ENCODE measurements at places on chromosomes 13 and 19.

DNA sequence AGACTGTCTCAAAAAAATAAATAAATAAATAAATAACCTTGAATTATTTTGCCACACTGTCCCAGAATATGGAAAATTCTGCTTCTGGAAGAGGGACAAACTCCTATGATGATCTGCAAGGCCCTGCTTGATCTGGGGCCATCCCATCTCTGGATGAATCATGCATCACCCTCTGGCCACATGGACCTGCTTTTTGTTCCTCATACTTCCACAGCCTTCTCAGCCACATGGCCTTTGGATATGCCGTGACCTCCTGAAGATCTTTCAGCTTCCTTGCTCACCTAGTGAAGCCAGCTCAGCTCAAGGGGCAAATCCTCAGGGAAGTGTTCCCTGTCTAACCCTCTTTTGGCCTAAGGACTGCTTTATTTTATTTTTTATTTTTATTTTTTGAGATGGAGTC is 10.3 kb downstream of the IER2 start:
- no peak for DNase-seq

DNA sequence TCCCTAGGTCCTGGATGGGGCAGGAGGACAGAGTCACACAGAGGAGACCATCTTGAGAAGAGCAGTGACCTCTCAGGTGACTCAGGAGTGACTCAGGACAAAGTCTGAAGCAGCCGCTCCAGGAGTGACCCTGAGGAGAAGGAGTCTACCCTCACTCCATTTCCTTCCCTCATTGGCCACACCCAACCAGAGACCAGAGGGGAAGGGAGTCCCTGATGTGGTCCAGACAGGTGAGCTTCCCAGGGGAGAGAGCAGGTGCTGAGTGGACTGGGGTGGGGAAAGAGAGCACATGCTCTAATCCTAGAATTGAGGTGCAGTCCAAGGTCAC is 75.5 kb upstream of the MEDAG start:
- no peak for DNase-seq

DNA sequence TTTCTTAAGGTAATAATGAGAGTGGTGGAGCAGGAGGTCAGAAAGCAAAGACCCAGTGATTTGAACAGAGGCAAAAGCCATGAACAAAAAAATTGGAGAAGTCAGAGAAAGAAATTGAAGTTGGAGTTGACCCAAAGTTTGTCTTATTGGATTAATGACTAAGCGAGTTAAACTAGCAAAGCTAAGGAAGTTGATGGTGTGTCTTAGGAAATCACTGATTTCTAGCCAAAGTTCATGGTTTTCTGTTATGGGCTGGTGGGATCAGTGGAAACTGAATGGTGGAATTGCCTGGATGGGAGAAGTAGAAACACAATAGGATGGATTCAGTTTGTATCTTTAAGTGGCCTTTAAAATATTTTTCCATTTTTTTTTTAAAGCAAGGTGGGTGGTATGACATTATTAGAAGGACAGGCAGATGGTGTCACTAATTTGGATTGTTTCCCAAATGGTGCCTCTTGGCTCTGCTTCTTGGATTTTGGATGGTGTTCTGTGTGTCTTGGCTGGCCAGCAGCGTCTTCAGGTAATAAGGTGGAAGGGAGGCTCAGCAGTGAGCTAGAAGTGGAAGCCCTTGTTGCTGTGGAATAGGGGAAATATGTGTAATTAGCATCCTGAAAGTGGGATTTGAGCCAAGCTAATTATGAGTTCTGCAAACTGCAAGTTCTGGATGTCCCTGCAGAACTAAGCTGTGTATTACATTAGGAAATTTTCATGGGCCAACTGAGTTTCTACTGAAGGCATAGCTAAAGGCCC is 302.9 kb downstream of the LMO7 start:
- no peak for DNase-seq

DNA sequence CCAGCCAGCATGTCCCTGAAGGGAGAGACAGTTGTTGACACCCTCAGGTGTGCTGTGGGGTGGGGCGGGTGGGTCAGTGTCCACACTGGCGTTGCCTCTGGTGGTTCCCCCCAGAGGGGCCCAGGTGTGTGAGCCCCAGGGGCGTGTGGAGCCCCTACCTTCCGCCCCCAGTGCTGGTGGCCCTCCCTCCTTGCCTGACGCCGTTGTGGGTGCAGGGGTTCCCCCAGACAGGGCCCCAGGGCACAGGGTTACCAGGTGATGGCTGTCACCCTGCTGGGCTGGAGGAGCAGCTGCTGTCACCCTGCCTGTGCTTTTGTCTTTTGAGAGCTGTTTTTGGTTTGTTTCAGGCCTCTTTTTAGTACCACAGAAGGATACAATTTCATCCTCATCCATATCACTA is 27.2 kb downstream of the ATP4B start:
- no peak for DNase-seq

GRCh38 chr19:31947436-31948115 is 397.8 kb upstream of the ZNF507 start:
- DNase-seq = no peak

GRCh38 chr19:1171755-1172352 is 2.2 kb downstream of the SBNO2 start:
- no peak for DNase-seq

DNA sequence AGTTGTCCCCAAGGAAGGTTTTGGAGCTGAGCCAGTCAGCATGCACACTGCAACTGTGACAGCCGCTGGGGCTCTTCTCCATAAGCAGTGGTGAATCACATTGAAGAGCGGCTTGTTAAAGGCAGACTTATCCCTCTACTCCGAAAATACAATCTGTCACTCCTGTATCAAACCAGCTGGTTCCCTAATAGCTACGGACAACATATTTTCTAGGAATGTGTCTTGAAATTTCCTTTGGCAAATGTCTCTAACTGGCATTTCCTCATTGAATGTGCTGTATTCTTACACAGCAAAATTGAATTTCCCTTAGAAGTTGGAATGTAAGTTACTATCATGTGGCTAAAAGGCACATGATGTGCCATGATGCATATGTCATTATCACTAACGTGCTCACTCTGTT is 104.0 kb upstream of the GPR12 start:
- DNase-seq = no peak

DNA sequence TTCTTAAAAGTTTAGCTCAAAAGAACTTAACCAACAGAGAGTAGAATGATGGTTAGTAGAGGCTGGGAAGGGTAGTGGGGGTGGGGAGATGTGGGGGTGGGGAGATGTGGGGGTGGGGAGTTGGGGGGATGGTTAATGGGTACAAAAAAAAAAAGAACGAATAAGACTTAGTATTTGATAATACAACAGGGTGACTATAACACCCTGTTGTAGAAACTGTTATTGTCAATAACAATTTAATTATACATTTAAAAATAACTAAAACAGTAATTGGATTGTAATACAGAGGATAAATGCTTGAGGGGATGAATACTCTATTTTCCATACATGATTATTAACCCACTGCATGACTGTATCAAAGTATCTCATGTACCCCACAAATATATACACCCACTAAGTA is 91.1 kb downstream of the ZC3H13 start:
- no peak for DNase-seq

Data from vagina (tissue), 2 donors.